Muscle of back (tissue), 13 donors: ENCODE measurements at places on chromosomes 5 and 9. TPM values are rescaled to one million over a fixed set of nuclear protein-coding genes. Genes with fewer than 3 reads are reported as not detected.
A peak's percentile ranks its signal among the peaks of the same experiment; 100 is the strongest.

DNA sequence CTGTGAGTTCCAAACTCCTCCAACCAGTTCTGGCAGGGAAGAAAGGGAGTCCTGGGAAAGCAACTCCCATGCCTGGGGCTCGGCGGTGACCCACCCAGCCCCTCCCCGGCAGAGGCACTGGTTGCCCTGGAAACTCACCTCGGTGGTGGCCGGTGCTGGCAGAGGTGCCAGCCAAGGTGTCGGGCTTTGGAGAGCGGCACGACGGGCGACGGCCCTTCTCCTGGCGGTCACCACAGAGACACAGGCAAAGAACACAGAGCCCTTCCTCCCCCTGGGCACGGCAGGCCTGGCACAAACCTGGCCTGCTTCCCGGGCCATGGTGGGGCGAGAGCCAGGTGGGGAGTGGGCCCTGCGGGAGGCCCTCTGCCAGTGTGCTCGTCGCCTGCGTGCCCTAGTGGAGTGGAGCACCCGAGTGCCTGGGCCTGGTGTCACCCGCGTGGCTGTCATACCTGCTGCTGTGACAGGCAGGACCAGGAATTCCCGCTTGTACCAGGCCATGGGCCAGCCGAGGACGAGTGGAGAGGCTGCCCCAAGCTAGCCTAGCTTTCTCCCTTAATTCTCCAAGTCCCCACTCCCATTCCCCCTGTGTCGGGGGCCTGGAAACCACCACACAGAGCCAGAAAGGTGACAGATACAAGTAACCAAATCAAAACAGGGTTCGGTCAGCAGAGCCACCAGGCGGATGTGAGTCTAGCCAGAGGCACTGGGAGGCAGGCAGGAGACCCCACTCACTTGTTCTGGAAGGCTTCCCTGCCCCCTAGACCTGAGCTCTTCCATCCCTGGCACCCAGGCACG lies 8.2 kb upstream of the RALGDS start:
- no peak for DNase-seq

GRCh38 chr9:34185778-34186551 lies 7.1 kb downstream of the UBAP1 start:
- DNase-seq, result peak; percentile 86

IL5 gene
- polyA plus RNA-seq, result not detected

DNAH5 gene
- 0.61 TPM for polyA plus RNA-seq

GFI1B gene
- 0.60 TPM for polyA plus RNA-seq

- peak; percentile 45 for DNase-seq
Measured at GRCh38 chr9:31030741-31031202, 1353.7 kb upstream of the ACO1 start.

PAEP gene
- polyA plus RNA-seq, result not detected

YIPF5 gene
- 50.6 TPM for polyA plus RNA-seq

DNA sequence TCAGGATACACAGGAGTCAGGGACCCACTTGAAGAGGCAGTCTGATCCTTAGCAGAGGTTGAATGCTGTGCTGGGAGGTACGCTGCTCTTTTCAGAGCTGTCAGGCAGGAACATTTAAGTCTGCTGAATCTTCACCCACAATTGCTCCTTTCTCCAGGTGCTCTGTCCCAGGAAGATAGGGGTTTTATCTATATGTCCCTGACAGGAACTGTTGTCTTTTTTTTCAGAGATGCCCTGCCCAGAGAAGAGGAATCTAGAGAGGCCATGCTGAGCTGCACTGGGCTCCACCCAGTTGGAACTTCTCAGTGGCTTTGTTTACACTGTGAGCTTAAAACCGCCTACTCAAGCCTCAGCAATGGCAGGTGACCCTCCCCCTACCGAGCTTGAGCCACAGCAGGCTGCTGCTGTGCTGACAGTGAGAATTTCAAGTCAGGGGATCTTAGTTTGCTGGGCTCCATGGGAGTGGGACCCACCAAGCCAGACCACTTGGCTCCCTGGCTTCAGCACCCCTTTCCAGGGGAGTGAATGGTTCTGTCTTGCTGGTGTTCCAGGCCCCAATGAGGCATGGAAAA lies 169.0 kb downstream of the FBXL17 start:
- DNase-seq, result no peak

- DNase-seq, result no peak
Measured at GRCh38 chr9:130660683-130661450, 3.5 kb upstream of the PRDM12 start.

ZNF483 gene
- 0.86 TPM for polyA plus RNA-seq

- no peak for DNase-seq
Measured at GRCh38 chr5:141722266-141722665, 40.2 kb upstream of the ARAP3 start.

DNA sequence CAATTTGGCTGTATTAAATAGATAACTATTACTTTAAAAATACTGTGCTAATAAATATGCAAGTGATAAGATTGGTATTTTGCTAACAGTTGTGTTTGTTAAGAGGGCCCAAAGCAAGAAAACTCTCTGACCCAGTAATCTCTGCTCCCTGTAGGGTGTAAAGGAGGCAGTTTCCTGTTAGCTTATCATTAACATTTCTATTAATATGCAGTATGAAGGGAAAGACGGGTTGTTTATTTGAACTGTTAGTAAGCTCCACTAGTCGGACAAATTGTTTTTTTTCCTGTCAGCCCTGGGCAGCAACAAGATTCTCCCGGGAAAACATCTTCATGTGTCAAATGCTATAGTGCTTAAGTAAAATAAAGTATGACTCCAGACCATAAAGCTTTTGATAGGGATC lies 35.6 kb downstream of the ERP44 start:
- DNase-seq, result no peak

PIP5KL1 gene
- 2.2 TPM for polyA plus RNA-seq

ABO gene
- 2.0 TPM for polyA plus RNA-seq

IGFBPL1 gene
- polyA plus RNA-seq, result 0.55 TPM

DNA sequence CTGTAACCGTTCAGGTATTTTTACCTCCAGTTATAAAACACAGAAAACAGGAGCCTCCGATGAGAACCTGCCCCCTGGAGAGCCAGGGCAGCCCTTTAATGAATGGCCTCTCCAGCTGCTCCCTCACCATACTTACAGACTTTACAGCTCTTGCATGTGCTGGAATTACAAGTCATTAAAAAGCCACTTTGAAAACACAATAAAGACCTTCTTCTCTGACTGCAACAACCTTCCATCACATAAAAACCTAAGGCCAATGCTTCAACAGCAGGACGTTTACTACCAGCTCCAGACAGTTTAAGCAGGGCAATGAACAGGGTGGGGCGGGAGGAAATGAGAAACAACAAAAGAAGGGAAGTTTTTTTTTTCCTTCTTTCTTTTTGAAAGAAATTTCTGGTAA lies 213.8 kb downstream of the MLLT3 start:
- DNase-seq, result no peak

DNA sequence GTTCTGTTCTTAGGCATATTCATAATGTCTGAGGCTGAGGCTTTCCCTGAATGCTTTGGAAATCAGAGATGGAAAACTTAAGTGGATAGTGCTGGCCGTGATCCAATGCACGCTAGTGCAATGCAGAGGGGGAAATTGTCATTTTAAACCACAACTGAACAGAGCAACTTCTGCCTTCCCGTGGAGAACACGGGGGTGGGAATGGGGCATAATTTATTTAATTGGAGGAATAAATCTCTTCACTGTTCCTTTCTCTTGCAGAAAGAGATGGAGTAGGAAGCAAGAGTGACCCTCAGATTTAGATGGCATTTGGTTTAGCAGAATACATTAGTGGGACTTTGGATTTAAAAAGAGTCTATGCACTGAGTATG lies 22.9 kb upstream of the NREP start:
- peak; percentile 77 for DNase-seq

DNA sequence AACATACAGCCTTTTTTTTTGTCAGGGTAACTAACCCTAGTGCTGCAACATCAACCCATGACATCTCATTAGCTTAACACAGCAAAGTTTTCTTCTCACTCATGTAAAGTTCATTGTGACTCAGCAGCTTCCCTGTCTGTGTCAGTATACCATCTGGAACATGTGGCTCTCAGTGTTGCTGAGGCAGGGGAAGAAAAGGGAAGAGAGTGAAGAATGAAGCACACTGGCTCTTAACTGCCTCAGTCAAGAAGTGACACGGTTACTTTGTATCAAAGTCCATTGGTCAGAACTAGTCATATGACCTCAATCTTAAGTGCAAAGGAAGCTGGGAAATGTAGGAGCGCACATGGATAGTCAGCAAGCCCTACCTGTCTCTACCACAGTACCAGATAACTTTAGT lies 185.0 kb upstream of the ELL2 start:
- no peak for DNase-seq

DNA sequence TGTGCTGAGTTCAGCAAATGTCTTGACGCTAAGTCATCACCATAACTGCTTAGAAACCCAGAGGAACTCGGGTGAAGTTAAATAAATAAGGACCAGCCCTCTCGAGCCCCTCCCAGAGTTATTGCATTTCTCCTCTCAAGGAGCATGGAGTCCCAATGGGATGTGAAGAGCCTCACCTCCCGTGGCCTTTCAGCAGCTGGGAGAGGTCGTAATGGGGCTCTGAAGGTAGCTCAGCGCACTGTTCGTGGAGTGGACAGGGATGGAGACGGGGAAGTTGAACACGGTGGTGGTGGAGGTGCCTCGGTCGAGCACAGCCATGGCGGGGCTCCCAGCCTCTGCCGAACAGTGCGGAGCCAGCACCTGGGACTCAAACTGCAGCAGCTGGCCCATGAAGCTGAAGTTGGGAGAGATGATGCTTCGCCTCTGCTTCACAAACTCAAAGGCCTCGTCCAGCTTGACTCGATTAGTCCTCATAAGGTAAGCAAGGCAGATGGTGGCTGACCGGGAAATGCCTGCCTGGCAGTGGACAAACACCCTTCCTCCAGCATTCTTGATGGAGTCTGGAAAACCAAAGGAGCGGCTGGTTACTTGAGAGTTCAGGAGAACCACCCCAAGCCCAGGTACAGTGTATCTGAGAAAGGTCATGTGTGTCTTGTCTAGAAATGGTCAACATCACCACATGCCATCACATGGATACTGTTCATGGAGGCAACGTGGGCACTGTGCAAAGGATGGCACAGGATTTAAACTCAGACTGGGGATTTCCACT lies 2.2 kb downstream of the DUSP1 start:
- no peak for DNase-seq

DNA sequence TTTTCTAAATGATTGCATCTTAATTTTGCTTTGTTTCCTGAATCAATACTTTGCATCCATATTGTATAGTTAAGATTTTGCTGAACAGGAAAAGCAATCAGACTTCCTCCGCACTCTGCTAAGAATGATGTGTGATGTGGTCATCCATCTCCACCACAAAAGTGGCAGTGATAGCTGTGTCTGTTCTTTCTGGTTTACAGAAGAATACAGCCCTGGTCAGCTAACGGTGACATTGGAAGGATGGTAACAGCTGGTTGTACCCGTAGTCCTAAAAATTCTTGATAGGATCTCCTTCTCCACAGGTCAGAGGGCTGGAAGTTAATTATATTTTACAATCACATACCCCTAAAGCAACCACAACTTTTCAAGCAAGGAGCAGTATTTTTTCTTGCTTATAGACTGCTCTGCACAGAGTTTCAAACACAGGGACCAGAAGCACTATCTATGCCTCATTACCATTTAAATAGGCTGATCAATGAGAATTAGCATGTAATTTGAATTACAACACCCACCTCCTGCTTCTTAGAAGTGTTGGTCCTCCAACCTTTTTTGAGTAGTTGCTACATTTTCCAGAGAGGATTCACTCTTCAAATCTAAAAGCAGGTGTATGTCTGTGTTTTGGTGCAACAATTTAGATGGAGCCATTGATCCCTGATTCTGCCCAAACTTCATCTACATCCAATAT lies 1191.9 kb upstream of the NUDT12 start:
- no peak for DNase-seq

- DNase-seq, result no peak
Measured at GRCh38 chr9:99193466-99193821, 28.3 kb downstream of the ALG2 start.

- peak; percentile 78 for DNase-seq
Measured at GRCh38 chr9:116156621-116157314, 3.2 kb downstream of the PAPPA start.

GRCh38 chr5:142618130-142618523 lies 67.8 kb downstream of the FGF1 start:
- no peak for DNase-seq

GRCh38 chr9:108150736-108151586 lies 661.4 kb upstream of the KLF4 start:
- peak; percentile 30 for DNase-seq

SPINK13 gene
- polyA plus RNA-seq, result not detected

GRCh38 chr9:84371737-84372136 lies 31.2 kb upstream of the SLC28A3 start:
- DNase-seq, result no peak
